ENCODE measurements at places on chromosomes 7 and 10.

- DNase-seq: no peak
Observed at GRCh38 chr10:120085096-120085796, 192.7 kb downstream of the SEC23IP start.

- DNase-seq: no peak
Observed at GRCh38 chr7:149718730-149719049, 54.7 kb downstream of the ZNF467 start.

DNA sequence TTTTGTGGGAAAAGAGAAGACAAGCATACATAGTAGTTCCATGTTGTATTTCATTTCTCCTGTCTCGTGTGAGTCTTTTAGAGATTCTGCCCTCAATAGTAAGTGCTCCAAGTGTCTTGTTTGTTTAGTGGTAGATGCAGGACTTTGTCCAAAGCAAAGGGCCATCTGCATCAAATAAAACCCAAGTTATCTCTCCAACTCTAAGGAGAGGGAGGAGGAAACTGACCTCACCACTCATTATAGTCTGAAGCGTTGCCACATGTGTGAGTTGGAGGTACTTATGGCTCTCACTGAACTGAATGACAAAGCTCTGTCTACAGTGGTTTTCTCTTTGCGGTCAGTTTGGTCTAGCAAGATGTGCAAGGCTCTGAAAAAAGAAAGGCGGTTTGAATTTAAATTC is 272.6 kb downstream of the DOCK4 start:
- DNase-seq: no peak

DNA sequence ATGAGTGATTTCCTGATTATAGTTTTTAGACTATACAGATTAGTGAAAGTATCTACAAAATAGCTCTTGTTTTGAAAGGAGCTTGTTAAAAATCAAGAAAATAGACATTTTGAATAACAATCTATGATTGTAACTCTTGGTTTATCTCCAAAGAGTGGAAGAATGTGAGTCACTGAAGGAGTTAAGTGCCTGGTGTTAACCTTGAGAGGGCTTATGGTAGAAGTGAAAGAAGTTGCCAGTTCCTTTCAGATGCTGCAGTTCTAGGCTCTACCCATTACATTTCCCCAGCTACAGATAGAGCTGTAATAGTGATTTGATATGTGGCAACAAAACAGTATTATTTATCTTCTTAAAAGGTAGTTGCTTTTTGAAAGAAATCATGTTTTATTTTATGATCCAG is 12.7 kb downstream of the NRBF2 start:
- DNase-seq: no peak

DNA sequence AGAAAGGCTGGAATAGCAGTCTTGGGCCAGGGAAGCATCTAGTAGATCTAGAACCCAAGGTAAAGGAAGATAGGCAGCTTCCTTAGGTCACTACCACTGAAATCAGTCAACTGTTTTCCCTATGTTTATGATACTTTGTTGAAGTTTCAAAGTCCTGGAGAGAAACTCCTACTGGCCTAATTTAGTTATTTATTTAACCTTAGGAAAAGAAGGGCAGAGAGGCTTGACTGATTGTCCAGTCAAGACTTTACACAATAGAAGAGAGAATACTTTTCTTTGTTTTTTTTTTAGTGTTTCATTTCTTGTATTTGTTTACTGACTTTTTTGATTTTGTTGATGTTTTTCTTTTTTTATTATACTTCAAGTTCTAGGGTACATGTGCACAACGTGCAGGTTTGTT is 138.9 kb upstream of the PHYHIPL start:
- DNase-seq: no peak

- peak; percentile 54 for DNase-seq
Observed at GRCh38 chr10:84291384-84291783, 37.0 kb upstream of the CCSER2 start.

DNA sequence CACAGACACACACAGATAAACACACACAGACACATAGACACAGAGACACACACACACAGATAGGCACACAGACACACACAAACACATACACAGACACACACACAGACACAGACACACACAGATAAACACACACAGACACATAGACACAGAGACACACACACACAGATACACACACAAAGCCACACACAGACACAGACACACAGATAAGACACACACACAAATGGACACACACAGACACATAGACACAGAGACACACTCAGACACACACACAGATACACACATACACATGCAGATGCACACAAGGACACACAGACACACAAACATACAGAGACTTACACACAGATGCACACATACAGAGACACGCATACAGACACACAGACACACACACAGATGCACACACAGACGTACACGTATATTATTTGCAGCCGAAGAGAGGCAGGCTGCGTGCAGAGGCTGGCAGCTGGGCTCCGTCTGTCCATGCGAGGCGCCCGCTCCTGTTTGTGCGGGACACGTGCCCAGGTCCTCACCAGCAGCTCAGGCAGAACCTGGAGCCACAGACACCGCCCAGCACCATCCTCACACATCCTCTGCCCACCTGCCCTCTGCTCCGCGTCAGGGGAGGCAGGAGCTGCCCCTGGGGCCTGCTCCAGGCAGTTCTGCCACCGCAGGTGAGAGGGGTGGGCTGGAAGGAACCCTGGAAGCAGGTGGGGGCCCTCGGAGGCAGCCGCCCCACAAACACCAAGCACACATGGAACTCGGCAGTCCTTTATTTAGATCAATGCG is 1.2 kb downstream of the CALML5 start:
- DNase-seq: no peak

- DNase-seq: peak; percentile 50
Observed at GRCh38 chr7:141362580-141363435, 188.4 kb upstream of the AGK start.

Data from COLO829 (cell line).